Urothelium cell line (cell line): ENCODE measurements at places on chromosomes 2 and 18.

GRCh38 chr2:199216253-199216652 lies 241.5 kb downstream of the SATB2 start:
- no peak for DNase-seq

DNA sequence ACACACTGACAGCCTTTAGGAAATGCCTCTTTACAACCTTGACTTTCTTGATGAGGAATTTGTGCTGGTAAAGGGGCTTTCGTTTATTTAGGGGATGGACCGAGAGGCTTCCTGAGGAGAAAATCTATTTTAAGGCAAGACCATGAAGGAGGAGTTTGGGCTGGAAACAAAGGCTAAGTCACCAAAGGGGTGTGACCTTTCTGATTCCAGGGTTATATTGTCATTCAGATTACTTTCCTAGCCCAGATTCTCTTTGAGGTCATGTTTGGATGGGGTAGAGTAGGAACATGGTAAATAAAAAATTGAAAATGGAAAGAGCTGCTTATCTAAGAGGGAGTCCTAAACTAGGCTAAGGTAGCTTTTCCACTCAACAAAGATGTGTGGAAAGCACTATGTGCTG lies 77.1 kb upstream of the UGP2 start:
- DNase-seq: no peak

DNA sequence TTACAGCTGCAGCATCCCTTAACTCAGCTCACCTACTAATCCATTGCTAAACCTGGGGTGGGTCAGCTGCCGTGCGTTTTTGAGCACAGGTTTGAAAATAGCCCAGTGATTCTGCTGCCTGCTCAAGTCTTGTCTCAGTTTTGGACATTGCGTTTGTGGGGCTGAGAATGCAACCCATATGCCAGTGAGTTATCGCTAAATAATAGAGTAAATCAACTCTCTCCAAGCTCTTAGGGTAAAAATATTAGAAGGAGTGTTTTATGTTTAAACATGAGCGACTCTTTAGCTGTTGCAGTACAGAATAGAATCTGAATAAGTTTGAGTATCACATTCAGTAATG lies 2.1 kb downstream of the TSHZ1 start:
- DNase-seq: no peak

GRCh38 chr18:11224153-11224552 lies 74.8 kb upstream of the PIEZO2 start:
- no peak for DNase-seq

GRCh38 chr2:127324635-127325034 lies 30.7 kb upstream of the ERCC3 start:
- peak; percentile 17 for DNase-seq

DNA sequence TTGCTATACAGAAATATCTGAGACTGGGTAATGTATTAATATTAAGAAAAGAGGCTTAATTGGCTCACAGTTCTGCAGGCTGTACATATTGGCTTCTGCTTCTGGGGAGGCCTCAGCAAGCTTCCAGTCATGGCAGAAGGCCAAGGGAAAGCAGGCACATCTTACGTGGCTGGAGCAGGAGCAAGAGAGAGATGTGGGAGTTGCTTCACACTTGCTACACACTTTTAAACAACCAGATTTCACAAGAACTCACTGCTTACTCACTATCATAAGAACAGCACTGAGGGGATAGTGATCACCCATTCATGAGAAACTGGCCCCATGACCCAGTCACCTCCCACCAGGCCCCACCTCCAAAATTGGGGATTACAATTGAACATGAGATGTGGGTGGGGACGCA lies 50.6 kb downstream of the MAPRE2 start:
- no peak for DNase-seq

GRCh38 chr2:239214725-239215124 lies 186.1 kb downstream of the HDAC4 start:
- no peak for DNase-seq

DNA sequence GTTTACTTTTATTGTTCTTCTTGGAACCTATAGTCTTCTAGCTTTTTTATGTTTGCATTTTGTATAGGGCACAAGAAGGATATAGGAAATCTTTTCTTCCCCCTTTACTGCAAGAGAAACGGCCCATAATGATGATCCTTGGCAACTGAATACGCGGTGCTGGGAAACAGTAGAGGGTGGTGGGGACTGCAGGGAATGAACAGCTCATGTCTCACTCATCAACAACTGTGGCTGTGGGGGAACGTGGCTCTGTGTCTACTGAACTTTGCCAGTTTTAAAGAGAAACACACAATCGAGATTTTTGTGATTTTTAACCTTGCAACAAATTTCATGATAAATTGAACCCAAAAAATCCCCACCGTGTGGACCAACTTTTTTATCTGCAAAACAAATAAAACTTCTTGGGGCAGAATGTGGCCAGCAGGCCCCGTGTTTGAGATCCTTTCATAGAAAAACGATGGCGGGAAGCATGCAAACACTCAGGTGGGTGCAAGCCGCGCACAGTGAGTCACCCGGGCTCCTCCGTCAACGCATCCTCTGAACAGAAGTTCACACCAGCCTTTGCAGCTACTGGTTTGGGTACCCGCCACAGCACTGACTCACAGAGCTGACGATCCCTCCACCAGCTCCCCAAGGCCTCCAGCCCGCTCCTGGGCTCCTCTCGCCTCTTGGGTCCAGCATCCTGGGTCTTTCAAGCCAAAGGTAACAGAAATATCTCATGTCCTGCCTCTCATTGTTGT lies 149.3 kb downstream of the COL6A3 start:
- peak; percentile 88 for DNase-seq

- DNase-seq: peak; percentile 74
Measured at GRCh38 chr18:22703883-22704585, 229.1 kb upstream of the RBBP8 start.

DNA sequence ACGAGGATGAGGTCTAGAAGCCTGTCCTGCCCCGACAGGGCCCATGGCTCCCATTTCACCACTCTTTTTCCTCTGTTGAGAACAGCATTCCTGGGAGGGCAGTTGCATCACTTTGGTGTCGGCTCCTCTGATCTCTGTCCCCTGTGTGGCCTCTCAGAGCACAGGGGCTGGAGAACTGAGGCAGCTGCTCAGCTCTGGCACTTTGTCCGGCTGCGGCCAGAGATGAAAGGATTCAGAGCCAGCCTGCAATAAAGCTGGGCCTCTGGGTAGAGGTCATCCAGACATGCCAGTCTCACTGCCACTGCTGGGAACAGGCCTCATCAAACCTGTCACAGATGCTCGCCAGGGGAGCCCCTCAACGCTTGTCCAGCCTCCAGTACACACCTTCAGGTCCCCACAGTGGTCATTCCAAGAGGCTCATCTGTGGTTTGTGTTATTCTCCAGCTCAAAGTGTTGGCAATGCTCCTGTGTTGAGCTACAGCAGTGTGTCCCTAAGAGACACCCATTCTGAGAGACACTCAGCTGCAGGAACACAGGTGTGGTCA lies 13.1 kb upstream of the ROCK2 start:
- DNase-seq: no peak

GRCh38 chr2:18690342-18690741 lies 101.0 kb upstream of the NT5C1B start:
- DNase-seq: no peak

DNA sequence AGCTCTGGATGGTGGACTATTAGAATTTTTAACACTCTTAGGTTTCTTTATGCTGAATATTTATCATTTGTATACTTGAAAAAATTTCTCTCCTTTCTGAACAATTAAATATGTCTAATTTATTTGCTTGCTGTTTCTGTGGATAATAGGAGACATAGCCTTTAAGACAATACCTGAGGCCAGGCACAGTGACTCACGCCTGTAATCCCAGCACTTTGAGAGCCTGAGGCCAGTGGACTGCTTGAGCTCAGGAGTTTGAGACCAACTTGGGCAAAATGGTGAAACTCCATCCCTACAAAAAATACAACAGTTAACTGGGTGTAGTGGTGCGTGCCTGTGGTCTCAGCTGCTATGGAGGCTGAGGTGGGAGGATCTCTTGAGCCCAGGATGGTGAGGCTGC lies 54.7 kb downstream of the FAM117B start:
- no peak for DNase-seq

DNA sequence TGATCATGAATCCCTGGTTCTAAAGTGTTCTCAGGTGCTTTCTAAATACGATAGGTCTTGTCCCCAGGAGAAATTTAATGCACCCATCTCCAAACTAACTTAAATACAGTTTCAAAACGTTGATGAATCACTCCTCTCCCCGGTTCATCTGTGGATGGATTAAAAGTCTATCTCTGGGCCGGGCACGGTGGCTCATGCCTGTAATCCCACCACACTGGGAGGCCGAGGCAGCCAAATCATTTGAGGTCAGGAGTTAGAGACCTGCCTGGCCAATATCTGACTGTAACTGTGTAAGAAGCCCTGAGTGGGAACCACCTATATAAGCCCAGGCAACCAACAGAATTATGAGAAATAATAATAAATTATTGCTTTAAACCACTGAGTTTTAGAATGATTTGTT lies 78.7 kb downstream of the LONRF2 start:
- DNase-seq: no peak
